Adrenal gland (tissue), 19 donors: ENCODE measurements at places on chromosomes 13 and 19. TPM values are rescaled to one million over a fixed set of nuclear protein-coding genes. Genes with fewer than 3 reads are reported as not detected.

DNA sequence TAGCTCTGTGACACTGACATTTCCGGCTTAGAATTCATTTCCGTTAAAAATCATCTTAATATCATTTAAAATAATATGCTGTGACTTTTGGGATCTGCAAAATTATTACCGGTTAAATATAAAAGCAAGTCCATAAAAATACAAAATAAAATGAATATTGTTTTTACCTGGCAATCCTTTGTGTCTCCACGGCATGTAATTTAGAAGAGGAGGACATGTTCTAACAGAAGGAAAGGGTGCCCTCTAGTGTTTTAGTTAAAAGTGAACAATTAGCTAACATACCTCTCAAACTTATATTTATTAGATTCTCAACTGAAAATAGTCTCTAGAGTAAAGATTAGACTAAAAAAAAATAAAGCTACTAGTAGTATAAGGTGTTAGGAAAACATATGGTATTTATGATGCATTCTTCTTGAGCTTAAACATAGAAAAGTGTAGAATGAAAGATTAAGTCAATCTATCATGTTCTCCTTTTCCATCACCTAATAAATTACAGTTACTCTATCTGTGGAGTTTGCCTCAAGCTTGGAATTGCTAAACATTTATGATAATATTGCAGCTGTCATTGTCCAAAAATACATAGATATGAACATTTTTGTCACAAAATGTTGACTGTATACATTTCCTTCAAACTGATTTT is 676.7 kb upstream of the SPRY2 start:
- DNase-seq, result no peak

DNA sequence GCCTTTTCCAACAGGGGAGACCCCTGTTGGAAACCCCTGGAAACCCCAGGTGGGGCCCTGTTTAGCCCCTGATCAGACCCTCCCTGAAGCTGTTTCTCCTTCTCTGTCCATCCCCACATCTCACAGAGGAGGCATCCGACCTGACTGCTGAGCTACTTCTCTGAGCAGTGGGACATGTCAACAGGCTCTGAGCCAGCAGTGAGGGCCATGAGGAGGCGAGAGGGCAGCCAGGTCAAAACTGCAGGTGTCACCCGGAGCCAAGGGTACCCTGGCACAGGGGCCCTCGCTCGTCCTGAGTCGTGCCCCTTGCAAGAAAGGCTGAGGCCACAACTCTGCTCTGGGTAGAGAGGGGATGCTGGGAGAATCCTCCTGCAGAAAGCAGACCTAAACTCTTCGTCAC is 13.6 kb downstream of the PEPD start:
- DNase-seq, result no peak

- no peak for DNase-seq
Observed at GRCh38 chr19:50500060-50500752, 10.8 kb downstream of the JOSD2 start.

- DNase-seq, result no peak
Observed at GRCh38 chr19:35179830-35180229, 25.3 kb downstream of the FXYD5 start.

DNA sequence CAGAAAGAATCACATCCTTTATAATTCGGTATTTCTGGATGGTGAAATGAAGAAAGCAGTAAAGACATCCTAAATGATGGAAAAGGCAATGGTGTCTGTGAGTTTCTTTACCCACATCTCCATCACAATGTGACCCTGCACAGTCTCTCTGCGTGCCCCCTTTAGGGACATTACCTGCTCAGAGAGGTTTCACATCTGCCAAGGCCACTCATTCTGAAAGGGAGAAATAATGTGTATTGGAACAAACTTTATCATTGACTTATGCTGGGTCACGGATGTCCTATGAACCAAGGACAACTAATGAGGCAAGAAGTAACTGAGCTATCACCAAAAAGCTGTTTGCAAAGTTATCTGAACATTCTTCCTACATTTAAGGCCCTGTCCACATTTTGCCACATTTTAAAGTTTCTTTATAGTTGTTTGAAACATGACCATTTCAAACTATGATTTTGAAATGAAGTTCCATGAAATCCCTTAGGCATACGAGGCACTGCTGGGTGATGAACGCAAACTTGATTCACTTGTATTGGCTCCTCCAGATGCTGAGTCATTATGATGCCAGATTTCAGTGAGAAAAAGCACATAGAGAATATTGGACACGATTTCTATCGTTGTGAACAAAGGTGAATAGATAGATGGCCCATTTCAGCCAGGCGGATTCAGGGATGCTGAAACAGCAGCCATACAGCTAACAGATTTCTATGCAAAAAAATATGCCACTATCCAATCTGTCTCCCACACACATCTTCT is 63.5 kb upstream of the HMGB1 start:
- no peak for DNase-seq

DNA sequence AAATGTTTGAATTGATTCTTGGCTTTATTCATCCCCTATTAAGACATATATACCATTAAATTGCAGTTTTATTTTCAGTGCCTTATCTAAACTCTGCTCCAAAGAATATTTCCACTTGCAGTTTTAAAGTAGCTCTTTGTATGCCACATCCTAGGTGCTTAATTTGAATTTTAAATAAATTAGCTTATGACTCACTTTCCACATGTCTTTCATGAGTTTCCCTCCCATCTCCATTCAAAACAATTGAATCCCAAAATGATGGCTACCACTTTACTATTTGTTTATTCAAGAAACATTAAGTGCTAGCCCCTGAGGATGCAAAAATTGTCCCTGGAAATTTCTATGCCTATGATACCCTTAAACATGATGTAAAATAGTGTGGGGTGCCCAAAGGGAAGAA is 19.5 kb downstream of the PCDH20 start:
- DNase-seq, result no peak

DNA sequence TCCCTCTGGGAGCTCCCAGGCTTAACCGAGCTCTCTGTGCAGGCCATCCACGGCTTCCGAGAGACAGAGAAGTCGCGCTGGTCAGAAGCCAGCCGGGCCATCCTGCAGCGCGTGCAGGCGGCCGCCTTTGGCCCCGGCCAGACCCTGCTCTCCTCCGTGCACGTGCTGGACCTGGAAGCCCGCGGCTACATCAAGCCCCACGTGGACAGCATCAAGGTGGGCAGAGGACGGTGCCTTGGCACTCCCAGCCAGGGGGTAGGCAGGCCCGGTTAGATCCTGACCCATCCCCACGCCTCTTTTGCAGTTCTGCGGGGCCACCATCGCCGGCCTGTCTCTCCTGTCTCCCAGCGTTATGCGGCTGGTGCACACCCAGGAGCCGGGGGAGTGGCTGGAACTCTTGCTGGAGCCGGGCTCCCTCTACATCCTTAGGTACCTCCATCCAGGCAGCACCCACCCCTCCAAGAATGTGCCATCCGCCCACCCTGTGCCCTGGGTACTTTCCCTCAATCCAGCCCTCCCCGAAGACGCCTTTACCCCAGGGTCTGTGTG is 1.5 kb downstream of the PSPN start:
- peak; percentile 50 for DNase-seq

- DNase-seq, result peak; percentile 47
Observed at GRCh38 chr19:10871711-10872545, 575 bp downstream of the CARM1 start.

GRCh38 chr19:19514881-19515641 is at the start of gene TSSK6:
TSSK6 (minus strand) TSS chr19:19515548; CDS start chr19:19515427, 121 bp downstream.
- DNase-seq, result peak; percentile 49

DNA sequence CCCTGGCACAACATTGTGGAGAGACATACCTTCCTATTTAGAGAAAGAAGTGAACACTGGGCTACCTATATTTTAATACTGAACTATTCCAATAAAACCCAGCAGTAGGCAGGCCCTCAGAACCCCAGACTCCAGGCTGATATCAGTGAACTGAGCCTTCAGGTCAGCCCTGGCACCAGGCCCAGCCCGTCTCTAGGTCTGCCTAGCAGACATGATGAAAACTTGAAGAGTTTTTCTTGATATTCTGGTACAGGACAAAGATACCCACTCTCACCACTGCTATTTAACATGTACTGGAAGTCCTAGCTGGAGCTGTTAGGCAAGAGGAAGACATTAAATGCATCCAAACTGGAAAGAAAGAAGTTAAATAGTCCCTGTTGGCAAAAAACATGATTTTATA is 396.6 kb upstream of the SPRY2 start:
- DNase-seq, result no peak

DNA sequence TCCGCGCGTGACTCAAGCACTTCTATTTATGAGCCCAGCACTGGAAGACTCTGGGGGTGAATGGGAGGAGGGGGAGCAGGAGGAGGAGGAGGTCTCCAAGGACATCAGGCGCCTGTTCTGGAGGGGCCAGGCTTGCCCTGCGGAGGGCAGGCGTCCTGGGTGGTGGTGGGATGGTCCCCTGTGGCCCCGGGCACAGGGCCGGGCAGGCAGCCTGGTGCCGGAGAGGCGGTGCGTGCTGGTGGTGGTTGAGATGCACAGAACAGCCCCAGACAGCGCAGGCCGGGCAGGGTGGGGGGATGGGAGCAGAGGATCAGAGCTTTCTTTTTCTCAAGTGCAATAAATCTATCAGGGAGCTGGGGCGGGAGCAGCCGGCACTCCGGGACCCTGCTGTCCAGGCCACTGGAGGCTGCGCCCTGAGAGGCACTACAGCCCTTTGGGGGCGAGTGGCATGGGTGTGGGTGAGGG is 14.0 kb downstream of the NKPD1 start:
- DNase-seq, result no peak

GRCh38 chr13:111904701-111905608 is 162.0 kb upstream of the SOX1 start:
- no peak for DNase-seq

DNA sequence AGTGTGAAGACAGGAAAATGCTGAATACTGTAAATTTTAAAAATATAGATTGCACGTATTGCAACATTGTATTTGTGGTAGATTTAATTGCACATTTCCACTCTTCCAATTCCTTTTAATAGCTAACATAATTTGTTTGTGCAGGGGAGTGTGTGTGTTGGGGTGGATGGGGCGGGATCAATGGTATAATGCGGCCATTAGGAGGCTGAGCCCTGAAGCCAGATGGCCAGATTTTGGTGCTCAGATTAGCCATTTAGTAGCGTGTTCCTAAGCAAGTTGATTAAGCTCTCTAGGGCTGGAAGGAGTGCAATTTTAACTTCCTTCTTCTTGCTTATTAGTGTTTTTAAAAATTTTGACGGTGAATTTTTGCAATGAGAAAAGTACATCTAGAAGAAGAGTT is 5.8 kb downstream of the OXGR1 start:
- no peak for DNase-seq

DNA sequence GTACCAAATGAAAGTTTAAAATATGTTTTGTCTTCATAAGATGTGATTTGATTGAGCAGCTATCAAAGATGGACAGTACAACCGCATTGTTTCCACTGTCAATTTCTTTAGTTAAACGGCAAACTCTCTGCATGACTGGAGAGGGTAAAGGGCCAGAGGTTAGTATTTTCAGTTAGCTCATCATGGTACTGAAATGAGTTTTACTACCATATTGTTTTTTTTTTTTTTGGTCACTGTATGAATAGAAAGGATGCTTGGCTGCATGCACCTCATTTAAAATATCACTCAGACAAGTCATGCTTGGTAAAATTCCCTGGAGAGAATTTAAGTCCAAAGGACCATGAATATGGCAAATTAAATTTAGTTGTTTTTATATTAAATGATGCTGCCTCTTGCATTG is 942.1 kb upstream of the SPRY2 start:
- DNase-seq, result no peak

- no peak for DNase-seq
Observed at GRCh38 chr19:1141944-1142343, 32.1 kb downstream of the SBNO2 start.

DNA sequence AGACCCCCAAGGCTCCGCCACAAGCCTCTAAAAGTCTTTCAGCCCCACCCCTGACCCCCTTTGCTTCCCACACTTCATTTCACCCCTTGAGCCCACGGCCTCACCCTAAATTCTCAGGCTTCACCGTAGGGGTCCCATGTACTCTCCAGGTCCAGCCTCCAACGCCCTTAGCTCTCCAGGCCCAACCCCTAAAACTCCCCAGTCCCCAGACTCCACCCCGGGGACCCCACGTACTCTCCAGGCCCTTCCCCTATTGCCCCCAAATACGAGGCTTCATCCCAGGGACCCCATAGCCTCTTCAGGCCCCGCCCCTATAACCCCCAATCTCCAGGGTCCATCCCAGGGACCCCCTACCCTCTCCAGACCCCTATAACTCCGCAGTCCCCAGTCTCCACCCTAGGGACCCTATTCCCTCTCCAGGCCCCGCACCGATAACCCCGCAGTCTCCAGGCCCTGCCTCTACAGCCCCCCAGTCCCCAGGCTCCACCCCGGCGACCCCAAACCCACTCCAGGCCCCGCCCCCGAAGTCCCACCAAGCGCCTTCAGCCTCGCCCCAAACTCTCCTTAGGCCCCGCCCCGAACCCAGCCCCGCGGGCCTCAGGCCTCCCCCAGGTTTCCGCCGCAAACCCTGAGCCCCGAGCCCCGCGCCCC is 619 bp downstream of the MED16 start:
- DNase-seq, result no peak

GRCh38 chr19:14497228-14497921 is 1.4 kb upstream of the GIPC1 start:
- no peak for DNase-seq

- DNase-seq, result no peak
Observed at GRCh38 chr13:107743983-107744382, 471.4 kb downstream of the LIG4 start.

DNA sequence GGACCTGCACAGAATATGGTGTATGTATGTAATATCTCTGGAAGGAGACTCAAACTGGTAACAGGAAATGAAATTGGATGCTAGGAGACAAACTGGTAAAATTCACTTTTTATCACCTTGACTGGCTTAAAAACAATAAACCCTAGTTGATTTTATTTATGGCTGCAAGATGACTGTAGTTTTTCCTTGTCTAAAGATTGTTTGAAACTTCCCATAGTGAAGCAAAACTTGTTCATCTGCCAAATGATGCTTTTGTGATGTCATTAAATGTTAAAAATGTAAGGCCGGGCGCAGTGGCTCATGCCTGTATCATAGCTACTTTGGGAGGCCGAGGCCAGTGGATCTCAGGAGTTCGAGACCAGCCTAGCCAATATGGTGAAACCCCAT is 2.5 kb upstream of the ECH1 start:
- no peak for DNase-seq

Gene C19orf38
- polyA plus RNA-seq, result 1.1 TPM

Gene LILRA2
- 2.6 TPM for polyA plus RNA-seq

Gene LGALS14
- polyA plus RNA-seq, result not detected

Gene MCF2L
- polyA plus RNA-seq, result 49.0 TPM

Gene GRIN2D
- polyA plus RNA-seq, result 1.0 TPM

Gene LRRC63
- 1.3 TPM for polyA plus RNA-seq

Gene ZNF763
- 5.5 TPM for polyA plus RNA-seq

Gene HIF3A
- 17.2 TPM for polyA plus RNA-seq

Gene TBXA2R
- polyA plus RNA-seq, result 6.2 TPM

Gene MPV17L2
- 41.4 TPM for polyA plus RNA-seq
